ENCODE measurements at places on chromosomes 7 and 10.

DNA sequence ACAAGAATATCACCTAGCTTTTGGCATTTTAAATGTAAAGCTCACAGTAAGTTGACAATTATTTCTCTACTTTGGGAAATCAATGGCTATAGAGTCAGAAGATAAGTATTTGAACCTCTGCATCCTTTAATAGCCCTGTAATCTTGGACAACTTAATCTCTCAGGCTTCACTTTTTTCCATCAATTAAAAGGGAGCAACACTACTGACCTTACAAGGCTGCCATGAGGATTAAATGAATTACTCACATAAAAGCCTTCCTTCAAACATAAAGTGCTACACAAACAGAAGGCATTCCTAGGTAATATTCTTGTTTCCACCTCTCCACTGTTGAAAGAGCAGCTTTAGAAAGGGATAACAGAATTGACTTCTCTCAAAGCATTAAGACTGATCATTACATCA lies 266.0 kb downstream of the RNLS start:
- DNase-seq: no peak

GRCh38 chr7:38306914-38307313 lies 33.5 kb upstream of the TARP start:
- no peak for DNase-seq

GRCh38 chr7:70408477-70408876 lies 723.5 kb upstream of the GALNT17 start:
- no peak for DNase-seq

GRCh38 chr7:49434846-49435245 lies 338.6 kb upstream of the VWC2 start:
- no peak for DNase-seq

GRCh38 chr7:13731643-13732042 lies 257.8 kb downstream of the ETV1 start:
- DNase-seq: peak; percentile 16

Measured in GM03348 (cell line).